Islet precursor cell (in vitro differentiated cells): ENCODE measurements at places on chromosomes 12 and 14.

GRCh38 chr14:99548871-99549515 is 55.0 kb downstream of the CCDC85C start:
- no peak for DNase-seq

GRCh38 chr14:60184146-60184904 is 19.1 kb upstream of the DHRS7 start:
- no peak for DNase-seq

- DNase-seq: no peak
Measured at GRCh38 chr14:54052696-54053385, 96.2 kb upstream of the BMP4 start.

DNA sequence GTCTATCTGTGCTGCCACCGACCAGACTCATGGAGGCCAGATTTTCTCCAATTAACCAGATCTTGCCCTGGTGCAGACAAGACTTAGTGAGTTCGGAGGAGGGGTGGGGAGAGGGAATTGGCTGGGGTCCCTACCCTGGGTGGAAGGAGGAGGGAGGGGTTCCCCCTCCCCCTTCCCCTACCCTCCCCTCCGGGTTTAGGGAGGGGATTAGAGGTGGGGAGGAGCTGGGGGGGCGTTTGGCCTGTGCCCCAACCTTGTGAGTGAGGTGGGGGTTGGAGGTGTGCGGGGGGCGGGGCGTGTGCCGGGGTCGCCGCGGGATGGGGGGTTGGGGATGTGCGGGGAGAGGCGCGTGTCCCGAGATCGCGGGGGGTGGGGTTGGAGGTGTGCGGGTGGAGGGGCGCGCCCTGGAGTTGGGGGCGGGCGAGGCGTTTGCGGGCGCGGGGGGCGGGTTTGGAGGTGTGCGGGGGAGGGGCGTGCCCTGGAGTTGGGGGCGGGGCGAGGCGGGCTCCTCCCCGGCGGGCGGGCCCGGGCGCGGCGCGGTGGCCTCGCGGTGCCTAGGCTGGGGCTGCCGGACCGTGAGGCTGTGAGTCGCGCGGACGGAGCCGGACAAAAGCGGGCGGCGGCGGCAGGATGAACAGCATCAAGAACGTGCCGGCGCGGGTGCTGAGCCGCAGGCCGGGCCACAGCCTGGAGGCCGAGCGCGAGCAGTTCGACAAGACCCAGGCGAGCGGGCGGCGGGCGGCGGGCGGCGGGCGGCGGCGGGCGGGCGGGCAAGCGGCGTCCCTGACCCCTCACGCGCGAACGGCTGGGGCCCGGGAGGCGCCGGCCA is at the start of gene HIP1R:
TSS of gene HIP1R (plus strand) at position 537 of the 829 bp plus-strand sequence. CDS start at position 631, 94 bp downstream.
- no peak for DNase-seq

DNA sequence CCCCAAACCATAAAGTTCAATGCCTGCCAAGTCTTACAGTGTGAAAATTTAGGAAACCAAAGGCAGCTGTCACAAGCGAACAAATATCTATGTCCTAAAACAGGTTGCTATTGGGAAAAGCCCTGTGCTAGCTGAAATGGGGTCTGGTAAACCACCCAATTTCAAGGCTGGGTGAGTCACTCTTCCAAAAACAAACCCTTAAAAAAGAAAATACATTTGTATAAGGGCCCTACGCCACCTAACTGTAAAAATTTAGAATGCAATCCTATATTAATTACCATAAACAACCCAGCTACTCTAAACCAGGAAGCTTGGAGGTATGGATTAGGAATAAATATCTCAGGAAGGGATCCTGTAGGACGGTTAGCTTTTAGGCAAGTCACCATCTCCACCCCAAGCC is 32.1 kb downstream of the PRMT8 start:
- DNase-seq: no peak

- DNase-seq: peak; percentile 33
Measured at GRCh38 chr14:68662392-68662791, 130.5 kb downstream of the ZFP36L1 start.

DNA sequence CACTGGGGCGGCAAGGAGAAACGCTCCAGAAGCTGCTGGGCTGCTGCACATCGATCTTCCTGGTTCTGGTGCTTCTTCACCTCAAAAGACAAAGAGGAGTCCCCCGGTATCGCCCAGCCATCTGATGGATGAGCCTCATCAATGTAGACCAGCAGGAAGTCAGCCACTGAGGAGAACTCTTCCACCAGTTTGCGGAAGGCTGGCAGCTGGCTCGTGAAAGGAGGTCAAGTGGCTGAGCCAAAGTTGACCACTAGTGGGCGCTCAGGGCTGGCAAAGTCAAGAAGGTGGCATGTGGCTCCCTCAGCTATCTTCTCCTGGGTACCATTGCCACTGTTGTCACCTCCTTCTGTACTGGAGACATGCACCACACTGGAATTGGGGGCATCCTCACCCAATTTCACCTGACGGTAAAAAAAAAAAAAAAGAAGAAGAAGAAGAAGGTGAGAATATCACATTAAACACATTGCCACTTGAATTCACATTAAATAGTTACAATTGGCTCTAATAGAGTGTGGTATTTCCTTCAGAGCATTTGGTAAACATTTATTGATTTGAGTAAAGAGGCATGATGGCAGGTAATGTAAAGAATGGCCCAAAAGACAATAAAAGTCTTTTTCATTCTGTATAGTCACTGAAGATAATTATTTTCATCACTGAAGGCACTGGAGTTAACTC is 8.3 kb downstream of the DIO2 start:
- DNase-seq: peak; percentile 74

DNA sequence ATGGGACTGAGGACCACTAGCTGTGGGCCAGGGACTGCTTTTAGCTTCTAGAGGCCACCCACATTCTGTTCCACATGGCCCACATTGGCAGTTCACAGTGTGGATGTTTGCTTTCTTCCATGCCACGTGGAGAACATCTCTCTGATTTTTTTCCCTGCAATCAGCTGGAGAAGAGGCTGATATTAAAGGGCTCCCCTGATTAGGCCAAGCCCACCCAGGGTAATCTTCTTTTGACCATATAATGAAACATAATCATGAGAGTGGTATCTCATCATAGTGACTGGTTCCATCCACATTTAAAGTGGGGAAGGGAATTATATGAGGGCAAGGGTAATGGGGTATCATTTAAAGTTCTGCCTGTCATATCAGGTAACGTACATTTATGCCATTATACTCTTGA is 15.8 kb downstream of the DAAM1 start:
- no peak for DNase-seq

GRCh38 chr14:81018251-81018650 is 62.8 kb downstream of the TSHR start:
- no peak for DNase-seq

GRCh38 chr12:26712892-26713291 is 120.1 kb downstream of the ITPR2 start:
- DNase-seq: no peak

GRCh38 chr14:105272623-105273022 is 24.3 kb downstream of the BTBD6 start:
- DNase-seq: peak; percentile 46

DNA sequence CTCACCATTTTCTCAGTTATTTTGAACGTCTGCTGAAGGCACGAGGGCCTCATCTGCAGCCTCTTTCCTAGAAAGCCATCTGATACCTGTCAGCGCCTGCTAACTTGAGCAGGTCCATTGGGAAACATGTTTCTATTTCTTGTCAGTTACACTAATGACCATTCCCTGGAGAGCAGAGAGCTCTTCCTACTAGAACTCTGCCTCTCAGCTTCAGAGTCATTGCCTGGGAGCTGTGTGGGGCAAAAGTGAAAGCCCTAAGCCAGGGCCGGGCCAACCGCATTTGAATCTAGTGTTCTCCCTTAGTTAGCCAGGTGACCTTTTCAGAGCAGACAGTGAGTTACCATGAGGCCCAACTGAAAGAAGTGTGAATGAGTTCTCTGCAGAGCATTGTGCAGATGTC is 135.8 kb downstream of the EML1 start:
- DNase-seq: no peak

DNA sequence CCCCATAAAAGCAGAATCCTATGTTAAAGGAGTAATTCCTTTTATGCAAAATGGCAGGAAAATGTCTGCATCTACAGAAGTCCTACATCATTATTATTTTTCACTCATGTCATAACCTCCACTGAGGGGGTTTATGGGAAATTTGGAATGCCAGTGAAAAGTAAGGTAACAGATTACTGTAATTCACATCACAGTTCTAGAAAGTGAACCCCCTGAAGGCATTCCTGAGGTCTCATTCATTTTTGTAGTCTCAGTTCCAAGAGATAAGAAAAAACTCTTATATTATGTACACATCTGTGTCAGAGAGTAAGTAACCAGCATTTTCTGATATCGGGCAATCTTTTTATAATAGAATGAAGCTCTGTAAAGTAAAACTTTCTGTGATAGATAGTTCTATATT is 28.8 kb upstream of the BCAT1 start:
- DNase-seq: no peak

- no peak for DNase-seq
Measured at GRCh38 chr14:94571950-94572349, 9.3 kb upstream of the SERPINA5 start.

- DNase-seq: no peak
Measured at GRCh38 chr14:103007555-103007954, 49.8 kb downstream of the CDC42BPB start.

DNA sequence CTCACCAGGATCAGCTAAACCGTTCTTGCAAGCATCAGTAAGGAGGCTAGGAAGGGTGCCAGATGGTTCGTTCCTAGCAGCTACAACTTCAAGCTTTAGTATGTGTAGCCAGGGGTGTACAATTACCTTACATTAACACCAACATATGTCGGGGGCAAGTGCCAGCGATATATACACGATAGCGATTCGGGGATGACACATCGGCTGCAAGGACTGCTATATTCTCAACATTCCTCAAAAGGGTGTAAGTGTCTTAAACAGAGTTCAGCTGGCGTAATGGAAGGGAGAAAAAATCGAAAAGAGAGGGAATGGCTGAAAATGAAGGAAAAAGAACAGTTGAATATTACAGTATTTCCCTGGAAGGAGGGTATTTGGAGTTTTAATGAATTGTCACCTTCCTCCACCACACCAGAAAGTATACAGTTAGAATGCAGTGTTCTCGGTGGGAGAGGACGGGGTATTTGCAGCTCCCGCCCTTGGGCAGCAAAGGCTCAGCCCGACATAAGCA is 545 bp downstream of the LIMA1 start:
- DNase-seq: no peak

- no peak for DNase-seq
Measured at GRCh38 chr14:50225974-50226297, 5.4 kb downstream of the SOS2 start.

- DNase-seq: peak; percentile 79
Measured at GRCh38 chr12:97131220-97131981, 224.3 kb downstream of the NEDD1 start.

DNA sequence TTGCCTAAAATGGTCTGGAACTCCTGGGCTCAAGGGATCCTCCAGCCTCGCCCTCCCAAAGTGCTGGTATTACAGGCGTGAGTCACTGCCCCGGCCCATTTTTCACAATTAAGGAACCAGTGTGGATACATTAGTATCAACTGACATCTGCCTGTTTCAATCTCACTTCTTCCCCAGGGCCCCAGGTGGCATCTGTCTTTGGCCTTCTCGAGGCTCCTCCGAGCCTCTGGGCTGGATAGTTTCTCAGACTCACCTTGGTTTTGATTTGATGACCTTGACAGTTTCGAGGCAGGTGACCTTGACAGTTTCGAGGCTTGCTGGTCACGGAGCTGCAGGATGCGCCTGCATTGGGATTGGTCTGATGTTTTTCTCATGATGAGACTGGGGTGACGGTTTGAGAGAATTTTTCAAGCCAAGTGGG is 41.0 kb upstream of the NCOR2 start:
- DNase-seq: no peak

DNA sequence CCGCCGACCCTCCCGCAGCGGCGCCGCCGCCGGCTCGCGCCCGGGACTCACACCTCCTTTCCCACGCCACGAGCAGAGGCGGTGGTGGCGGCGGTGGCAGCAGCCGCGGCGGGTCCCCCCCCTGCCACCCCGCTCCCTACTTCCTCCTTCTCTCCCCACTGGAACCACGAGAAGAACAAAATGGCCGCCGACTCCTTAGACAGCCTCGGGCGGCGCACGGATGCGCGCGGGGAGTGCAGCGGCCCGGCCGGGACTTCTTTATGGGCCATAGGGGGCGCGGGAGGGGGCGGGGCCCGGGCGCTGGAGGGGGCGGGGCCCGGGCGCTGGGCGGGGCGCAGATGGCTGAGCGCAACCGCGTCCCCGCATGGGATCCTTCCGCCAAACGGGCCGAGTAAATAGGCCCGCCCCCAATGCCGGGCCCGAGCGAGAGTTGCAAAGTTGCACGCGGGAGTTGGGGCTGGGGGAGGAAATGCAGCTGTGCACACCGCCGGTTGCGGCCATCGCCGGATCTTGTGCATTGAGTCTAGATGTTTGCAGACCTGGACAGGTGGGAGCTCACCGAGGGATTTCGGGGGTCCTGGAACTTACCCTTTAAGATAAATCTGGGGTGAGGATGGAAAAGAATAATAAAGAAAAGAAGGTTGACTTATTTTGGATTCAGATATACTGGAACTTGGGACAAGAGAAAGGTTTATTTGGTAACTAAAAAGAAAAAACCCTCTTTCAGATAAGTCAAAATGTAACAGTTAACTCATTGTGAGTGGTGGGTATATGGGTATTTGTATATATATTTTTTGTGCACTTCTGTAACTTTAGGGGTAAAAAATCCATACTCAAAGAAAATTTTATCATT is at the start of gene PPP1CC:
TSS of gene PPP1CC (minus strand) at position 174 of the 853 bp plus-strand sequence. CDS start 184 bp downstream, outside the sequence.
- peak; percentile 98 for DNase-seq

- no peak for DNase-seq
Measured at GRCh38 chr14:51658441-51659173, 6.9 kb downstream of the FRMD6 start.

GRCh38 chr12:111776836-111777344 is 10.2 kb downstream of the ALDH2 start:
- no peak for DNase-seq

- no peak for DNase-seq
Measured at GRCh38 chr12:92404921-92405320, 259.3 kb upstream of the BTG1 start.

GRCh38 chr12:112413855-112414625 is 4.6 kb upstream of the RPL6 start:
- DNase-seq: no peak

DNA sequence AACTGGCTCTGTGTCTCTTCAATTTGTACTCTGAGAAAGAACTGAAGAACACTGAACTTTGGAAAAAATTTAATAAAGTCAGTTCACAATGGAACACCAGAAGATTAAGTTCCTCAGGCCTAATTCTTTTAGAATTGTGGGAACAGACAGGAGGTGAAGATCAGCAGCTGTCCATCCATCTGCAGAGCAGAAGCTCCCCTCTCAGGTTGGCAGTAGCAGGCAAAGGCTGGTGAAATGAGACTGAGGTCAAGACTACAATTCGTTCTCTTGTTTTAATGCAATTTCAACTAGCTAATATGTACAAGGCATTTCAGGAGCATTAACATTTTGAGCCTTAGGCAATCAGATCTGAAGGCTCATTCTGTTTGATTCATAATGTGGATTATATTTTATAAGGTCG is 10.3 kb upstream of the TRHDE start:
- no peak for DNase-seq

DNA sequence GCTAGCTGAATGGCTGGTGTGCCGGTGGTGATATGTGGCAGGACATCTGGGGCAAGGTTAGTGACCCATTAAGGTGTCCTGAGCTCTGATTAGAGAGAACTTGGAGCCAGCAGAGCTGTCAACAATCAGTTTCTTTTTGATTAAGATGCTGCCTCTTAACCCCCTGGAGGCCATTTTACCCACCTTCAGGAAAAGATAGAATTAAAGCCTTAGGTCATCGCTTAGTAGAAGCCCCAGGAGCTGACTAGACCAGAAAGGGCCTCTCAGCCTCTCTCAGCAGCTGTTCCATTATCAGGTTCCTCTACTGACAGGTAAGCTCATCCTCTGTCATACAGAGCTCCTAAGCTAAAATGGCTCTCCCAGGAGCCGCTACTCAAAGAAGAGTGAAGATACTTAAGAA is 339.0 kb downstream of the FUT8 start:
- no peak for DNase-seq

GRCh38 chr14:75231320-75231719 is 47.3 kb upstream of the FOS start:
- DNase-seq: no peak
